Astrocyte (in vitro differentiated cells and primary cell): ENCODE measurements at places on chromosomes 2 and 18. TPM values are rescaled to one million over a fixed set of nuclear protein-coding genes. Genes with fewer than 3 reads are reported as not detected.

DNA sequence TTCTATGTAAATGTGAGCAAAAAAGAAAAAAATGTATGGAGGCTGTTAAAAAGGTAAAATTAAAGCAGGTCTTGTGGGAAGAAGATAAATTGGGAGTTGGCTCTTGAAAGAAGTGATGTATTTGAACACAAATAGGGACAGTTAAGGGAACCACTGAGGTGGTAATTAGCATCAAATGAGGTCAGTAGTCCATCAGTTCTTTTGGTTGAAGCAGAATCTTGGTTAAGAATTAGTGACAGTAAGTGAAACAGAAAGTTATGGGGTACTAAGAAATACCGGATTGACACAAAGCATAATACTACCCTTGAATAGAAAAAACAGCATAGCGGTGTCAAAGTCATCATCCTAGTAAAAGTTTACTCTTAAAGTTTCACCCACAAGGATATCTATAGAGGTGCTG is 352.6 kb upstream of the VRK2 start:
- DNase-seq, result no peak

DNA sequence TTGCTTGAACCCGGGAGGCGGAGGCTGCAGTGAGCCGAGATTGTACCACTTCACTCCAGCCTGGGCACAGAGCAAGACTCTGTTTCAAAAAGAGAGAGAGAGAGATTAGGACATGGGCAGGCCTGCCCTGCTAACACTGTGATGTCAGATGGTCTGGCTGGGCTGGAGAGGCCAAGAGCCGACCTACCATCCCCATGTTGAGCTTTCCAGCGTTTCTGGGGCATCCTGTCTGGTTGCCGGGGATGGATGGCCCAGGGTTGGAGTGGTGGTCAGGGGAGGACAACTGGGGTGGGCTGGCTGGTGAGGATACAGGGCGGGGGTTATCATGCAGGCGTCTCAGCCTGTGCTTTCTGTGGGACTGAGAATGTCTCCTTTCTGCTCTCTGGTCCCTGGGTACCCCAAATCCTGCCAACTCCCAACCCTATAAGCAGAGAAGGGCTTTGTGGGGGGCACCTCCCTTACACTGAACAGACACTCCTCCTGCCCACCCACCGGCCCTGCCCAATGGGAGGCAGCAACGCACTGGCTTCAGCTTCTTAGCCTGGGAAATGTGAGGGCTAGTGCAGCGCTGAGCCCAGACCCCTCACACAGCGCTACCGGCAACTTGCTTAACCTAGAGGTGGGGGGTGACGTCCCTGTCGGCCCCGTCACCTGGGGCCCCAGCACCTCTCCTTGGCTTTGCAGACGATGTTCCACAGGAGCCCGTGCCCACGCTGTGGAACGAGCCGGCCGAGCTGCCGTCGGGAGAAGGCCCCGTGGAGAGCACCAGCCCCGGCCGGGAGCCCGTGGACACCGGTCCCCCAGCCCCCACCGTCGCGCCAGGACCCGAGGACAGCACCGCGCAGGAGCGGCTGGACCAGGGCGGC is 5.4 kb downstream of the SNORC start:
- DNase-seq, result no peak

DNA sequence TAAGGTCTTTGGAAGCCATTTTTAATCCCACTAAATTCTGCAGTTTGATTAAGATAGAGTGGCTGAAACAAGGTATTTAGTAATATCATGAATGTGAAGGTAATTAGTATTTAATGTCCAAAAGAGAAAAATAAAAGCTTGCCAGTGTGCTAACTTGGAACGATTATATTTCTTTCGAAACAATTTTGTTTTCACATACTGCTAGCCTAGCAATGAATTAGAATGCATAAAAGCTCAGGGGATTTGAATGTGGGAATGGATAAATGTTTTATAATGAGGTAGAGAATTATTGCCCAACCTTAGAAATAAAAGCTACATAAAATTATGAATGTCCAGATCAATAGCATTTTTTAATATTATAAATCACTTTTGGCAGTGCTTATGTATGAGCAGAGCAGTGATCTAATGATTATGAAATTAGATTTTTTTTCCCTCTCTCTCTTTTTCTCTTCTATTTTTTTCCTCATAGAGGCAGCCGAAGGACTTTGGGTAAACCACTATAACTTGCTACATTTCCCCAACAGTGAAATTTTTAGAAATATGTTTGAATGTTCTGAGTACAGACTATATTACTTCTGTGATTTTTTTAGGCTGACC is 75.5 kb downstream of the PLCL1 start:
- DNase-seq, result no peak

DNA sequence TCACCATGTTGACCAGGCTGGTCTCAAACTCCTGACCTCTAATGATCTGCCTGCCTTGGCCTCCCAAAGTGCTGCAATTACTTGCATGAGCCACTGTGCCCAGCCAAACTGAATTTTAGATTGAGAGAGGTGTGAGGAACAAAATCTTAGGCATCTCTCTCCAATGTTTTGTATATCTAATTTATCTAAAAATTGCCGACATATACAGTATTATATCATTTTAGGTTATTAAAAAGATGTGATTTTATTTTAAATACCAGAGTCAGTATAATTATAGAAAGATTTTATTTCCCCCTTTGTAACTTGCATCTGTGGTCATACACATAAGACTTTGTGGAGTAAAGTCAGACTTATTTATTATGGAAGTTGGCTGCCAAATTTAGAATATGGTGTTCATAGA is 10.1 kb downstream of the PMS1 start:
- no peak for DNase-seq

- no peak for DNase-seq
Observed at GRCh38 chr2:98084151-98084868, 2.7 kb upstream of the VWA3B start.

- DNase-seq, result no peak
Observed at GRCh38 chr2:238593236-238593635, 166.5 kb downstream of the ASB1 start.

The OSBPL6 gene
- total RNA-seq, result 13.4 and 13.7 TPM in 2 replicates

DNA sequence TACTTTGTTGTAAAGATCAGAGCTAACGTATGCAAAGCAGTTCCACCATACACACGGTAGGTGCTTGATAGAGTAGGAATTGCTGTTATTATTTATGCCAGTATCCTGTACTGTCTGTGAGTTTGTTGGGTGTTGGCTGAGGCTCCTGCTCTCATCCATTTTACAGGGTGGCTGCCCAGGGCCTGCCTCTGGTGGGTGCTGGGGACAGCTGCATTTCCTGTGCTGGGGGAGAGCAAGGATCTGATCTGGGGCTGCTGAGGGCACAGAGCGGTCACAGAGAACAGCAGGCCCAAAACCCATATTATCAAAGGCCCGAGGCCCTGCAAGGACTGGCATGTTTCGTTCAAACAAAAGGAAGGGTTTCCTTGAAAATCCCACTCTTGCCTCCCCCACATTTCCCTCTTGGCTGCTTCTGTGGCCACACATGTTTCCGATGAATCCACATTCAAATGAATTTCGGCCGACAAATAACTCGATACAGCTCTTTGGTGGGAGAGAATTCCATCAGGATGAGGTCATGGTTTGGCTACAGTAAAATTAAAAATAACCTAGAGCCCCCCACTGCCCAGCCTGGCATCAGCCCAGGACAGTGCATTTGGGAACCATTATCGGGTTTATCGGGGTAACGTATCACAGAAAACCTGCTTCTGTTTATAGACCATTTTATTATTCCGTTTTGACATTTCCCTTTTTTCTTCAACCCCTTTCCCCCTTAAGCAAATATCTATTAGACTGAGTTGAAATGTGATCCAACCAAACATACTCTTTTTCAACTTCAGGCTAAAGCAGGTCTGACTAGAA is 143.4 kb downstream of the CYRIA start:
- DNase-seq, result peak; percentile 19

GRCh38 chr2:228725031-228725430 is 543.5 kb upstream of the SPHKAP start:
- no peak for DNase-seq

DNA sequence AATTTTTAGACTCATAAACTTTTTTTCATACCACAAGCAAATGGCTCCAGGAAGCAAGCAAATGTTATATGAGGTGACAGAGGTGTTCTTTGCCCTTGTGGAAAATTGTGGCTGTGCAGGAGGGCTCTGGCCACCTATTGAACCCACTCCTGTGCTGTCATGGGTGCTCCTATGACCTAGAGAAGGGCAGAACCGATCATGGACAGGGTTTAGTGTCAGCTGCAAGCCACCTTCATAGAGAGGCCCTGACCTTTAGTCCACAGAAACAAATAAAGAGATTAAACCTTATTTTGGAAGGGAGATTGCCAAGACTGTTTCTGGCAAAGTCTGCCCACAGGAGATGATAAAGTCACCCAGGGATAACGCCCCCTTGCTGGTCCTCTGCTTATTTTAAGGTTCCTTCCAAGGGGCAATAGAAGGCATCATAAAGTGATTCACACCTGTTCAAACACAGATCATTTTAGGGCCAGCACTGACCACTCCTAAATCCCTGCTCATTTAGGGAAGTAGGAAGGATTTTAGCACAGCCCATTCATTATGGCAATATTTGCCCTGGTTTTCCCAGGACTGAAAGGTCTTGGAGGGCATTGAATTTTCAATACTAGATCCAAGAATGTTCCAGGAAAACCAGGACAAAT is 26.1 kb upstream of the STAT4 start:
- DNase-seq, result no peak

The SOX11 gene
- 15.1 and 19.2 TPM in 2 replicates for total RNA-seq

The TYMS gene
- 26.6 and 38.7 TPM in 2 replicates for total RNA-seq

GRCh38 chr2:223057569-223057968 is 5.6 kb downstream of the KCNE4 start:
- peak; percentile 24 for DNase-seq

The ABCB11 gene
- 0.02 TPM in 1 of 2 replicates, not detected in the other for total RNA-seq

The PRSS56 gene
- not detected in 2 replicates for total RNA-seq

DNA sequence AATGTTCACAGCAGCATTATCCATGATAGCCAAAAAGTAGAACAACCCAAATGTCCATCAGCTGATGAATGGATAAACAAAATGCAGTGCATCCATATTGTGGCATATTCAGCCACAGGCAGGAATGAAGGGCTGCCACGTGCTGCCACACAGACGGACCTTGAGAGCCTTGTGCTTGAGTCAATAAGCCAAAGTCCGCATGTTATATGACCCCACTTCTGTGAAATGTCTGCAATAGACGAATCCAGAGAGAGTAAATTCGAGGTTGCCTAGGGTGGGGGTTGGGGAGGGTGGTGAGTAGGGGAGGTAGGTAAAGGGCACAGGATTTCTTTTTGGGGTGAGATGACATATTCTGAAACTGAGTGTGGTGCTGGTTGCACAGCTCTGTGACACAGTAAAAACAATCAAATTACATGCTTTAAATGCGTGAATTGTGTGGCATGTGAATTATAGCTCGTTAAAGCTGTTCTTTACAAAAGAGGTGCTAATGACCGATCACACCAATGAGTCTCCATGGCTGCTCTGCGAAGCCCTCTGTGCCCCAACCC is 38.9 kb upstream of the LDLRAD4 start:
- DNase-seq, result no peak

DNA sequence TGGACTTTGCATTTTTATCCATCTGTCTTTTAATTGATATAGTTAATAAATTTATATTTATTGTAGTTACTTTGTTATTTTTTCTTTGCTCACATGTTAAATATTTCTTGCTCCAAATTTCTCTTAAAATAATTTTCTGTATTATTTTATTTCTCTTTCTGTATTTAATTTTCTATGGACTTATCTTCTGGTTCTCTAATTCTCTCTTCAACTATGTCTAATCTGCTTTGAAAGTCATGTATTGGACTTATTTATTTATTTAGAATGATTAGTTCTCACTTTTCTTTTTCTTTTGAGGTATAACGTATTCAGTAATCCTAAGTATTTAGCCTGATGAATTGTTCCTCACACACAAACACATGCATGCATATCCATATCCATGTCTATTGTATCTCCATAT is 53.1 kb downstream of the ASB1 start:
- DNase-seq, result no peak

The ITGA4 gene
- total RNA-seq, result 20.0 and 23.5 TPM in 2 replicates

GRCh38 chr2:61700464-61700863 is 153.4 kb downstream of the FAM161A start:
- DNase-seq, result no peak

DNA sequence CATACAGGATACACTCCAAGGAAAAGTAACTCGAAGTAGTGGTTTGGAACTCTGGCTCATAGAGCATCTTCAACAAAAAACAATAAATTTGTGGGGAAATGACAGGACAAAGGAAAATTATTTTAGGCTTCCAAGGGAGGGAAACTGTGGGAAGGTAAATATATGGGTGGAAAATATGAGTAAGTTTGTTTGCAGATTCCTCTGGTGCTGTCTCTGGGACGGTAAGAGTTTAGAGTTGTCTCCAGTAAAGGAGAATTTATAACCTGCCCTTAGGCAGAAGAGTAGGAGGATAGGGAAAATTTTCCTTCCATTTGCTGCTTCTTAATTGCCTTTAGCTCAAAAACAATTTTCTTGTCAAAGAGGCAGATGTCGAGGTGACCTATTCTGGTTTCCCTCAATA is 19.3 kb downstream of the HNMT start:
- no peak for DNase-seq

- peak; percentile 99 for DNase-seq
Observed at GRCh38 chr2:186456941-186457340, 29.1 kb upstream of the ZC3H15 start.

DNA sequence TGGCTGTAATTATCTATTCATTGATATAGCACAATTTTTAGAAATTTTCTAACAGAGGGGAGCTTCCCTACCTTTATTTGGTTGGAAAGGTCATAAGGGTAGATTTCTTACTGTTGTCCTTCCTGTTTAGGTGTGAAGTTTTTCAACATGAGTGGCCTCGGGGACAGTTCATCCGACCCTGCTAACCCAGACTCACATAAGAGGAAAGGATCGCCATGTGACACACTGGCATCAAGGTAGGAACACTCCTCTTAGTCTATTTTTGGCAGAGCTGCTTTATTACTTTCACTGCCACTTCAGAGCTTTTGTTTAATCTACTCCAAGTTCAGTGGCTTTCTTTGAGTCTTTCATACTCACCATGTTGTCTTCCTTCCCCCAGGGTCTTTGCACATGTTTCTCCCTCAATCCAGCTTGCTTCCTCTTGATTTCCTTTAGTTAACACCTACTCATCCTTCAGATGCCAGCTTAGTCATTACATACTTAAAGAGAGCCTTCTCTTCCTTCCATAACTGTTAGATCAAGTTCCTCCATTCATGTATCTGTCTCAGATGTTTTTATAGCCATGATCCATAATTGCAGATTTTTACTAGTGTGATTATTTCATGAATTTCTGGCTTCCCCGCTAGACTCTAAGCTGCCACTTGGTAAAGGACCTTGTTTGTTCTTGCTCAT is 134.5 kb downstream of the PTRHD1 start:
- DNase-seq, result no peak

- DNase-seq, result no peak
Observed at GRCh38 chr2:112614201-112614840, 29.9 kb downstream of the CHCHD5 start.
